ENCODE measurements at places on chromosomes 13 and 19. TPM values are rescaled to one million over a fixed set of nuclear protein-coding genes. Genes with fewer than 3 reads are reported as not detected.

ZNF57 gene
- 5.5 TPM for total RNA-seq

MAP4K1 gene
- 306 TPM for total RNA-seq

DNA sequence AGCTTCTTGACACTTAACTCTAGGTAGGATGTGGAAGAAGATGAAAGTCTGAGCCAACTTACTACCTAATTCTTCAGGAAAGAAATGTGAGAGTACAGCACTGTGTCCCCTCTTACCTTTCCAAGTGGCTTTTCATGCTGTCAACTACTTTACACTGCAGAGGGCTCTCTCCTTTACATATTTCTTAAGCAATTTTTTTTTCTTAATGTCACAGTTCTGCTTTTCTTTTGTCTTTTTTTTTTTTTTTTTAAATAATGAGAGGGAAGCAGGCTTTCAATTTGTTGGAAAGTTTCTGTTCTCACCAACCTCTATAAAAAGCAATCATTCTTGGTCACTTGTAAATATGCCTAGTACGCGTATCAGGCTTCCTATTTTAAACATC lies 212.7 kb upstream of the MIR17HG start:
- H3K4me1 ChIP-seq: no peaks in the 10 kb centered on the region
- H3K4me3 ChIP-seq: no peak overlapping the region
- DNase-seq: no peak
- H3K36me3 ChIP-seq: no peaks in the 10 kb centered on the region

SLC44A2 gene
- total RNA-seq: 48.4 TPM

DNA sequence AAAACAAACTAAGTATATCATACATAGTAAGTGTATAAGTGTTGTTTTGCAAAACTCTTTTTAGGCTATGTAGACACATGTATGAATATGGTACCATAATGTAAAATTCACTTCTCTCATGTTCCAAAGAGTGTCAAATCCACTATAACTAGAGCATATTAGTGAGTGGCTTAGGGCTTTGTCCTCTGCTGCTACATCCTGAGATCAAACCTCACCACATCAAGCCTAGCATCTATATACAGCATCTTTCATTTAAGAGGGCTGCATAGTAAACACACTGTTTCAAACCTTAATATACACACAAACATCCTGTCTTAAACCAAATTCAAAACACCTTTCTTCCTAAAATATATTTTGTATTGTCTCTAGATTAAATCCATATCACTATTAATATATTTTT lies 38.7 kb downstream of the ELF1 start:
- H3K36me3 ChIP-seq: peaks cover 9% of the 10 kb centered on the region
- peak overlapping the region; percentile 82 for H3K27ac ChIP-seq
- DNase-seq: no peak
- peaks cover 20% of the 10 kb centered on the region for H3K4me1 ChIP-seq
- no peaks in the 10 kb centered on the region for H3K27me3 ChIP-seq

GRCh38 chr13:92315265-92315664 lies 911.3 kb upstream of the GPC6 start:
- H3K4me3 ChIP-seq: no peak overlapping the region
- no peaks in the 10 kb centered on the region for H3K4me1 ChIP-seq
- H3K36me3 ChIP-seq: no peaks in the 10 kb centered on the region

Data from GM12878 (cell line).